ENCODE measurements at places on chromosomes 12 and 14.
A peak's percentile ranks its signal among the peaks of the same experiment; 100 is the strongest.

DNA sequence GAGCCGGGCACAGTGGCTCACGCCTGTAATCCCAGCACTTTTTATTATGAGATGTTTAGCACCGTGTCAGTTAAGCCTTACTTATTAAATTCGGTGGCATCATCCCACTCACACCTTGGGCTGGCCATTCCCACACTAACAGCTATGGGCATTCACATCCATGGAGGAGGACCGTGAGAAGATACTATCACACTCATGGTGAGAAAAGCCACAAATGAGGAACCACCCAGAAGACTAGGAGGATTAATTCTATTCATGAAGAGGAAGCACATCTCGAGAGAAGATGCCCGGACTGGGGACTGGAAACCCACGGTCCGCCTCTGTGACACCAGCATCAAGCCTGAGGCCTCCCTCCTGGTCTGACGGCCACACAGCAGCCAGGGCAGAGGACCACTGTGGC is 4.9 kb downstream of the CDC42BPB start:
- no peaks in the 10 kb centered on the region for H3K27me3 ChIP-seq
- H3K36me3 ChIP-seq: no peaks in the 10 kb centered on the region
- peaks cover 8% of the 10 kb centered on the region for H3K4me1 ChIP-seq
- no peak for DNase-seq
- H3K27ac ChIP-seq: no peak overlapping the region

GRCh38 chr14:76688383-76688671 is 72.9 kb upstream of the VASH1 start:
- no peaks in the 10 kb centered on the region for H3K4me1 ChIP-seq
- no peak overlapping the region for H3K27ac ChIP-seq
- no peaks in the 10 kb centered on the region for H3K27me3 ChIP-seq
- H3K36me3 ChIP-seq: no peaks in the 10 kb centered on the region

DNA sequence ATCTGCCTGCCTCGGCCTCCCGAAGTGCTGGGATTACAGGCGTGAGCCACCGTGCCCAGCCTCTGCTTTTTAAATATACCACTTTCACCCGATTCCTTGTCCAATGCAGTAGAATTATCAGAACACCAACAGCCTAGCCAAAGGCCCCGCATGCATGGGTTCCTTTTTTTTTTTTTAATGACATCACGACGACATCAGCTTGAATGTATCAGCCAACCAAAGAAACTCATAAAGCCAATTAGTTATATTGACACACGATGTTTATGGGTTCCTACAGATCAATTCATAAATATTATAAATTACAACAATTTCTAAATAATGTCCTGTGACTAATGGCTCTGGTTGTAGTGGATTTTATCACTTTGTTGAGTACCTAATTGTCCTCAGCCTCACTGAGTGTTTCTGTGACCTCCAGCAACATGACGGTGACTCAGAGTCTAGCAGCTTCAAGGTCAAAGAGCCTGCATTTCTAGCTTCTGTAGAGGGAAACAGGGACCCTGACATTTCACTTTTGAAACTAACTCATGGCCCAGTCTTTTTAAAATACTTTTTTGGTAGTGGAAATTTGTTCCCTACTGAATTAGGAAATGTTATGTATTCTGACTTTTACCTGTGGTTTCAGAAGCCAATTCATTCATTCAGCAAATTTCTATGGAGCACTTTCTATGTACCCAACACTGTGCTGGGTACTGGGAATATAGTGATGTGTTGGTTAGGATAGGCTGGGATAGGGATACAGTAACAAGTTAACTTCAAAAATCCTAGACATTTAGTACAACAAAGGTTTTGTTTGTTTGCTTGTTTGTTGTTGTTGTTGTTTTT is 144.1 kb downstream of the SUDS3 start:
- H3K27ac ChIP-seq: no peak overlapping the region
- H3K4me3 ChIP-seq: no peak overlapping the region
- H3K4me1 ChIP-seq: no peaks in the 10 kb centered on the region
- DNase-seq: no peak

GRCh38 chr12:118981285-118982211 is at the start of gene SRRM4:
Gene SRRM4 (plus strand): TSS chr12:118981541. CDS start chr12:118981883, 342 bp downstream.
- no peak within 1 kb of the TSS for H3K27ac ChIP-seq
- DNase-seq: no peak
- H3K4me3 ChIP-seq: no peak within 1 kb of the TSS

- H3K27me3 ChIP-seq: no peaks in the 10 kb centered on the region
- no peaks in the 10 kb centered on the region for H3K4me1 ChIP-seq
- no peak for DNase-seq
- H3K27ac ChIP-seq: no peak overlapping the region
- no peak overlapping the region for H3K4me3 ChIP-seq
Measured at GRCh38 chr12:103852498-103852997, 11.5 kb upstream of the NT5DC3 start.

- DNase-seq: no peak
- peaks cover 73% of the 10 kb centered on the region for H3K36me3 ChIP-seq
- H3K27ac ChIP-seq: no peak overlapping the region
- H3K4me3 ChIP-seq: no peak overlapping the region
- no peaks in the 10 kb centered on the region for H3K4me1 ChIP-seq
- H3K27me3 ChIP-seq: no peaks in the 10 kb centered on the region
Measured at GRCh38 chr14:55671641-55672040, 91.6 kb downstream of the KTN1 start.

GRCh38 chr12:106317406-106318082 is 15.0 kb downstream of the TCP11L2 start:
- H3K36me3 ChIP-seq: peaks cover 82% of the 10 kb centered on the region
- no peak overlapping the region for H3K27ac ChIP-seq
- DNase-seq: no peak
- H3K27me3 ChIP-seq: no peaks in the 10 kb centered on the region
- H3K4me1 ChIP-seq: no peaks in the 10 kb centered on the region

DNA sequence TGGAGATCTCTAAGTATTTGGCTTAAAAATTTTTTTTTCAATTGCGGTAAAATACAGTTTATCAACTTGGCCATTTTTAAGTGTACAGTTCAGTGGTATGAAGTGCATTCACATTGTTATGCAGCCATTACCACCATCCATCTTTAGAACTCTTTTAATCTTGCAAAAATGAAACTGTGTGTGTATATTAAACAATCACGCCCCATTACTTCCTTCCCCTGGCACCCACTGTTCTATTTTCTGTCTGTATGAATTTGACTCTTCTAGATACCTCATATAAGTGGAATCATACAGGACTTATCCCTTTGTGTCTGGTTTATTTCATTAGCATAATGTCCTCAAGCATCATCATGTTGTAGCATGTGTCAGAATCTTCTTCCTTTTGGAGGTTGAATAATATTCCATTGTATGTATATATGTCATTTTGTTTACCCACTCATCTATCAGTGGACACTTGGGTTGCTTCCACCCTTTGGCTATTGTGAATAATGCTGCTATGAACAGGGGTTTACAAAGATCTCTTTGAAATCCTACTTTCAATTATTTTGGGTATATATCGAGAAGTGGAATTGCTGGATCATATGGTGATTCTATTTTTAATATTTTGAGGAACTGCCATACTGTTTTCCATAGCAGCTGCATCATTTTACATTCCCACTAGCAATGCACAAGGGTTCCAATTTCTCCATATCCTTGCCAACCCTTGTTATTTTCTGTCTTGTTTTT is 62.9 kb downstream of the SAMD4A start:
- H3K27ac ChIP-seq: no peak overlapping the region
- H3K27me3 ChIP-seq: no peaks in the 10 kb centered on the region
- peaks cover 21% of the 10 kb centered on the region for H3K4me1 ChIP-seq
- no peaks in the 10 kb centered on the region for H3K36me3 ChIP-seq
- no peak overlapping the region for H3K4me3 ChIP-seq
- no peak for DNase-seq

DNA sequence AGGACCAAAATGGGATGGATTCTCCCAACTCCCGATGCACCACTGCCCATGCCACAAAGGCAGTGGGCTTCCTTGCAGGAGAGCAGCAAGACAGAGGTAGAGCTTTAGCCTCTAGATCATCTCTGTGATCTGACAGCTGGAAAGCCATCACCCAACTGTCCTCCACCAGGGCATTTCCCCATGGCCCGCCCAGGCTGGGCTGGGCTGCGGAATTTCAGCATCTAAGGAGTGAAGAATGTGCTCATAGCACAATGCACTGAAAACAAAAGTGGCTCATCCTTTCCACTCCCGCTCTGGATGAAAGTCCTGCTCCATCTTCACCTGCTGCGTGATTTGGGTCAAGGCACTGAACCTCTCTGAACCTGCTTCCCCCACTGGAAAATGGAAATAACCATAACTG is 5.6 kb downstream of the SYNE3 start:
- no peak overlapping the region for H3K27ac ChIP-seq
- H3K36me3 ChIP-seq: peaks cover 32% of the 10 kb centered on the region
- H3K4me3 ChIP-seq: no peak overlapping the region
- peaks cover 76% of the 10 kb centered on the region for H3K4me1 ChIP-seq
- no peak for DNase-seq

DNA sequence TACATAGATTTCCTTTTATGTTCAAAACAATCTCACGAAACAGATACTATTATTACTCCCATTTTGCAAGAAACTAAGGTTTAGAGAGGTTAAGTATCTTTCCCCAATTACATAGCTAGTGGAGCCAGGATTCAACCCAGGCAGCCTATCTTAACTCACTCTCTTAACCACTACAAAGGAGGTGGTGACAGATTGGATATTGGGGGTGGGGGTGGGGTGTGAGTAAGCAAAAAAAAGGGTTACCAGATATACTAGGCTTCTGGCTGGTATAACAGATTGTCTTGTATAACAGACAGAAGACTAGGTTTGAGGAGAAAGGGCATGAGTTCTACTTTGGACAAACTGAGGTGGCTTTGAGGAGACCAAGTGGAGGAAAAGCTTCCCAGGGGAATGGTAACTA is 2.1 kb downstream of the GMFB start:
- no peak overlapping the region for H3K27ac ChIP-seq
- no peak for DNase-seq
- peaks cover 16% of the 10 kb centered on the region for H3K36me3 ChIP-seq
- H3K27me3 ChIP-seq: no peaks in the 10 kb centered on the region

- no peak overlapping the region for H3K27ac ChIP-seq
- H3K4me3 ChIP-seq: no peak overlapping the region
- H3K4me1 ChIP-seq: peaks cover 9% of the 10 kb centered on the region
- no peak for DNase-seq
Measured at GRCh38 chr12:122855928-122856831, 20.9 kb downstream of the HIP1R start.

GRCh38 chr14:76236172-76237130 is 84.7 kb downstream of the GPATCH2L start:
- H3K4me3 ChIP-seq: no peak overlapping the region
- H3K27ac ChIP-seq: no peak overlapping the region
- H3K4me1 ChIP-seq: no peaks in the 10 kb centered on the region
- H3K36me3 ChIP-seq: peaks cover 4% of the 10 kb centered on the region
- H3K27me3 ChIP-seq: no peaks in the 10 kb centered on the region
- DNase-seq: no peak

- no peaks in the 10 kb centered on the region for H3K27me3 ChIP-seq
- DNase-seq: no peak
- no peak overlapping the region for H3K27ac ChIP-seq
- H3K4me3 ChIP-seq: no peak overlapping the region
Measured at GRCh38 chr14:80996049-80996901, 40.9 kb downstream of the TSHR start.

DNA sequence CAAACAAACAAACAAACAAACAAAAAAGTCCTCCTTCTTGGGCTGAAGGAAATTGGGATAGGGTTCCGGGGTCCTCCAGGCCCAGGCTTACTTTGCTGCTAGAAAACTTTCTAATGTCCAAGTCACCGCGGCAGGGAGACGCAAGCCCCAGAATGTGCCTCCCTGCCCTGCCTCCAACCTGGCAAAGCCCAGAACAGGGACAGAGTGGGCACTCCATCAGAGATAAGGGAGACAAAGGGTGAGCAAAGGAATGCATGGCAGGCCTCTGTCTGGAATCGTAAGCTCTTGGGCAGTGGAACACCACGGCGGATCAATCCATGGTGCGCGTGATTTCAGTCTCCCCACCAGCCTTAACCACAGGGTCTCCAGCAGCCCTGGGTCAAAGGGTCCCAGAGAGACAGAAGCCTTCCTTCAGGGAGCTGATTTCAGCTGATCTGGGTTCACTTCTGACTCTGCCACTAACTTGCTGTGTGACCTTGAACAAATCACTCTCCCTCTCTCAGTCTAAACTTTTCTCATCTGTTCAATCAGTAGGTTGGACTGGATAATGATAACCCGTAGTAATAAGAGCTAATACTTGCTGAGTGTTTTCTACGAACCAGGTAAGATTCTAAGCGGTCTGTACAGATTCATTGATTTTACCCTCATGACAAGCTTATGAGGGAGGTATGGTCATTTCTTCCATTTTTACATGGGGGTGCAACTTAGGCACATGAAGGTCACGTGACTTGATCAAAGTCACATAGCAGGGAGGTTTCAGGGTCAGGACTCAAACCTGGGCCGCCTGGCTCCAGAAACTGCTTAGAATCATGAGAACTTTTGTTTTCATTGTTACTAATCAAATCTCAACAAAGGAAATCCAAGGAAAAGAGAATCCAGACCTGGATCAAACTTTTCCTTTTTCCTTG is 12.7 kb downstream of the RILPL1 start:
- DNase-seq: no peak
- no peaks in the 10 kb centered on the region for H3K27me3 ChIP-seq
- no peak overlapping the region for H3K4me3 ChIP-seq
- H3K36me3 ChIP-seq: peaks cover 13% of the 10 kb centered on the region

DNA sequence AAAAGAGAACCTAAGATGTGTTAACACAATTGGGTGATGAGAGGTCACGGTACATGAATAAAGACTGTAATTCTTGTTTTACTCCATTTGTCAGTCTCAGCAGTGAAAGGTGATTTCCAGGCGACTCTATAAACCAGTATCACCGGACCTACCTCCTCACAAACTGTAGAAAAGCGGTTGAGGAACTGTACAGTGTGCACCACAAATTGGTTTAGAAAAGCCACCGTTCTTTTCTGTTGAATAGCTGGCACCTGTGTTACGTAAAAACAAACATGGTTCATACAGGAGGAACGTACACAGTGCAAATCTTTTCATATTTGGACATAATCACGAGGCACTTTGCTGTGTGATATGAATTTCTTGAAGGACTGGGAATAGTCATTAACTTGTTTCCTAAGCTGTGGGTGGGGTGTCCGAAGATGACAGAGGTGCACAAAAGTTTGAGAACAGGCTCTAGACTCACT is 663 bp downstream of the WASHC3 start:
- peaks cover 19% of the 10 kb centered on the region for H3K4me1 ChIP-seq
- peak overlapping the region; percentile 89 for H3K27ac ChIP-seq
- DNase-seq: no peak
- no peaks in the 10 kb centered on the region for H3K27me3 ChIP-seq

- no peak overlapping the region for H3K4me3 ChIP-seq
- H3K27me3 ChIP-seq: no peaks in the 10 kb centered on the region
- H3K4me1 ChIP-seq: peaks cover 20% of the 10 kb centered on the region
- no peak for DNase-seq
- H3K27ac ChIP-seq: no peak overlapping the region
Measured at GRCh38 chr12:46609273-46609623, 216.5 kb downstream of the SLC38A4 start.

- no peak overlapping the region for H3K4me3 ChIP-seq
- H3K27ac ChIP-seq: no peak overlapping the region
- no peaks in the 10 kb centered on the region for H3K27me3 ChIP-seq
- no peaks in the 10 kb centered on the region for H3K4me1 ChIP-seq
- no peak for DNase-seq
- no peaks in the 10 kb centered on the region for H3K36me3 ChIP-seq
Measured at GRCh38 chr12:18979401-18980126, 150.0 kb upstream of the PLEKHA5 start.

Measured in CD4-positive, alpha-beta T cell (primary cell).